ENCODE measurements at places on chromosomes 16 and 17.

DNA sequence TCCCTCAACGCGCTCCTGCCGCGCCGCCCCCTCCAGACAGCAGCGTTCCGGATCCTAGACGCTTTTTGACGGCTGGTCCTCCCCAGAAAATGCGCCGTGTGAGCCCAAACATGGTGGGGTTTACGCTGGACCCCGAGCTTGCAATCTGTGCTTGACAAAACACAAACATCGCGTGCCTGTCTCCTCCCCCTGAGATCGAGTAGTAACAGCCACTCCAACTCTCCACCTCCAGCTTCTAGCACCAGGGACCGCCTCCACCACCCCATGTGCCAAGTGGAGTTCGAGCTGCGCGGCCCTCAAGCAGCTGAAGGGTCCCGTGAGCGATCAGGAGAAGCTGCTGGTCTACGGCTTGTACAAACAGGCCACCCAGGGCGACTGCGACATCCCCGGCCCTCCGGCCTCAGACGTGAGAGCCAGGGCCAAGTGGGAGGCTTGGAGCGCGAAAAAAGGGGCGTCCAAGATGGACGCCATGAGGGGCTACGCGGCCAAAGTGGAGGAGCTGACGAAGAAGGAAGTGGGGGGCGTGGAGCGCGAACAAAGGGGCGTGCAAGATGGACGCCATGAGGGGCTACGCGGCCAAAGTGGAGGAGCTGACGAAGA is 656 bp upstream of the GEMIN4 start:
- peak; percentile 54 for DNase-seq

DNA sequence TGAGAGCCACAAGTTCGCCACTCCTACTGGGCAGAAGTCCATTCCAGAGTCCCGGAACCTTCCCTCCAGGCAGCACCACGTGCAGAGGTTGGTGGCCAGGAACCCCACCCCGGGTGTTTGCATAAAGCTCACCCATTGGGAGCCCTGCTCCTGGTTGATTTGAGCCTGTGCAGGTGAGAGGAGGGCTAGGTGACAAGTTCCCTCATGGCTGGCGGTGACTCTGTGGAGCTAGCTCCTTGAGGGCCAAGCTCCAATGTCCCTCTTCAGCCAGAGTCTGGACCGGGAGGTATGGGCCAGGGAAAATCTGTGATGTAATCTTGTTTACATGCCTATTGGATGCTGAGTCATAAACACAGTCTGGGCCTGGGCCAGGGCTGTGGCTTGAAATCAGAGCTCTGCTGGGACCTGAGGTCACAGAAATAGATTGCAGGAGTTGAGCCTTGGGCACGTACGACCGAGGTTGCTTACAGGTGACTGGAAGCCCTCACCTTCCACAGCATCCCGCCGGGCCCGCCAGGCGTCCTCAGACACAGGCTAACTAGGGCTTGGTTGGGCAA is 118.9 kb downstream of the AATF start:
- peak; percentile 48 for DNase-seq

DNA sequence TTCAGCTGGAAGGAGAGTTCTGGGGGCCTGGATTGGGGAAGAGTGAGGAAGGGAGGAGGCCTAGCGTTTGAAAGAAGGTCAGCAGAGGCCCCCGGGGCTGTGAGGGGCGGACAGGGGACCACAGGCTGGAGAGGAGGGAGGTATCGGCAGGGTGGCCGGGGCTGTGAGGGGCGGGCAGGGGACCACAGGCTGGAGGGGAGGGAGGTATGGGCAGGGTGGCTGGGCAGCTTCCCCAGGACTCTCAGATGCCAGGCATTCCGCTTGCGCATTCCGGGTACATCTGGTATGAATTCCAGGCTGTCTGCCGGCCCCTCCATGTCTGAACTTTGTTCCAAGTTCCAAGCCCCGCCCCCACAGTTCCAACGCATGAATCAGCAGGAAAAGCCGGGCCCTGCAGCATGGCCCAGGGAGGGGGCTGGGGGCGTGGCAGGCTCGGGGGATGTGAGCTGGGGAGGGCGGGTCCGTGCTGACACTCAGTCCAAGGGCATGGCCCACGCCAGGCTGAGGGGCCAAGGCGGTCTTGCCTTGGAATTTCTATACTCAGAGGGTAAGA is 4.3 kb upstream of the TLCD2 start:
- DNase-seq = peak; percentile 99

DNA sequence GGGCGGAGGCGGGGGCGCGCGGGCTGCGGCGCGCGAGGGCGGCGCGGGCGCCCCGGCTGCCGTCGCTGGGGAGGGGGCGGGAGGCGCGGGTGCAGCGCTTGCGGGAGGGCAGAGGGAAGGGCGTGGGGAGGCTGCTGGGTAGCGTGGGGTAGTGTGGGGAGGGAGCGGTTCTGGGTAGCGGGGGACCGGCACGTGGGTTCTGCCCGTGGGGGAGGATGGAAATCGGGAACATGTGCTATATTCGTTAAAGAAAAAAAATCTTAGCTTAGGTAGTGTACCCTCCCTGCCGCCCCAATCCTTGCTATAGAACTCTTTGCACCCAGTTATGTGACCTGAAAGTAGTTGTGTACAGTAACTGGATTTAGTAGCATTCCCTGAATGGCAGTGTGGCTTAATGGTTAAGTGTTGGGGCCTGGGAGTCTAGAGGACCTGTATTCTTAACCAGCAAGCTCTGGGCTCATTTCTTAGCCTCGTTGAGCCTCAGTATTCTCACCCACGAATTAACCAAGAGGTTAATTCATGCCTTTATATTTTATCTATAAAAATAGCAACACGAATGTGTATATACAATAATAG is 646 bp downstream of the RABEP1 start:
- no peak for DNase-seq

DNA sequence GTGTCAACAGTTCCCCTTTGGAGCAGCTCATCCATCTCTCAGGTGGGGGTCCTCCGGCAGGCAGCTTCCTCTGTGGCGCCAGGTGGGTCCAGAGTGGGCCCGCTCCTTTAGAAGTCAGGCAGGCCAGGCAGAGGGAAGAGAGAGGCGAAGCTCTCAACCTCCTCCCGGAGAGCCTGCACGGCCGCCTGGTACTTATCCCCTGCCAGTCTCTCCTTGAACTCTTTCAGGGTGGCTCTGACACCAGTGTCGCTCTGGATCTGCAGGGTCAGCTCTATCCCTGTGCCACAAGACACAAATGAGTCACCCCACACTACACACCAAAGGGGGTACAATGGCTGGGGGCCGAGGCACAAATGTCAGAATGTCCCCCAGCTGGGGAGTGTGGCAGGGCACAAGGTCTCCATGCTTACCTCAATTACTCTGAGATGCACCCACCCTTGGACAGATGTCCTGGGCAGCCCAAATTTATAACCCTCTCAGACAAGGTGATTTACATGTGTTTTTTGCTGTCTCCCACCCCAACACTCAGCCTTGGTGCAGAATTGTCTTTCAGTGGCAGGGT is 13.6 kb downstream of the SMCR8 start:
- no peak for DNase-seq

DNA sequence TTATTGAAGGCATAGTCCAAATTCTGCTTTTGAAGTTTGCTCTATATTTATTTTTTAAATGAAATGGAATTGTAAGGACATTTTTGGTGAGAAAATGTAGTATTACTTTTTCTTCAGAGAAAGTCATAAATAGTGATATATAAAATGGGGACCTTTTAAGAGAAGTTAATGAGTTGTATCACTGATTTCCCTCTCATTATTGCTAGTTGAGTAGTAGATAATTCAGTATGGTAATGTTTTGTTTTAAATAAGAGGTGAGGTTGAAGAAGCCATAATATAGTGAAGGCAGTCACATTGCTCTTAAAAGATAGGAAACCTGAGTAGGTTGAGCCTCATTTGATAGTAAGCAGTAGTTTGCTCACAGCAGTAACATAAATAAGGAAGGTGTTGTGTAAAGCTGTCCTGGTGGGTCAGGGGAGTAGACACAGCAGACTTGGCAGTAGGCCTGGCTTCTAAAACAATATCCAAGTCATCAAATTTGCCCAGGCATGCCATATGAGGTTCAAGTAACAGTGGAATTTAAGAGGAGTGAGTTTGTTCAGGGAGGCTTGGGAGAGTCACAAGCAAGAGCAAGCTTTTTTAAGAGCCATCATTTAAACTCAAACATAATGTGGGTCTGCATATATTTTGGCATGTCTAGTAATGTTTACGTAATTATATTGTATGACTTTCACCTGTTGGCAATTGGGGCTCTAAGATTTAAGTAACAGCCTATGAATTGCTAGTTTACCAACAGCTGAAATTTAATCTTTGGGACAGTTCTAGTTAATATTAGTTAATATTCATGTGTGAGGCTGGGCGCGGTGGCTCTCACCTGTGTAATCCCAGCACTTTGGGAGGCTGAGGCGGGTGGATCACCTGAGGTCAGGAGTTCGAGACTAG is 6.5 kb downstream of the NFATC3 start:
- DNase-seq = peak; percentile 42

DNA sequence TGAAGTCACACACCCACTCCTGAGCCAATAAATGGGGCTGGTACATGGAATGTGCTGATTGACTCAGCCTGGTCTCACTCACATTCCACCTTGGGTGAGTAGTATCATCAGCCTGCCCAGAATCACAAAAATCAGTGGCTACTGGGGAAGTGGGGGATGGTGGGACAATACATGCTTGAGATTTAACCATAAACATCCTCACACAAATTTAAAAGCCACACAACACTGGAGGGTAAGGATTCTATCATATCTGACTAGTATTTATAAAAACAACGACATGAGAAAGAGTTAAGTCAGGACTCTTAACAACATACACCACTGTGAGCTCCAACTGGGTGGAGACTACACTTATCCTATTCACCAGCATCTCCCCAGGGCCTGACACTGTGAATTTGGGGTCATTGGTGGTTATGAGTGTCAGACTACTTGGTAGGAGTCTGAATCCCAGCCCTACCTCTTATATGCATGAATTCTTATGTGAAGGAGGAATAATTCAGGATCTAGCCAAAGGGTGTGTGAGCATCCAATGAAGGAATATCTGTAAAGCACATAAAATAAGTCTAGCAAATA is 26.0 kb upstream of the IRX6 start:
- DNase-seq = peak; percentile 82

- no peak for DNase-seq
Observed at GRCh38 chr16:15466886-15467781, 32.7 kb downstream of the BMERB1 start.

DNA sequence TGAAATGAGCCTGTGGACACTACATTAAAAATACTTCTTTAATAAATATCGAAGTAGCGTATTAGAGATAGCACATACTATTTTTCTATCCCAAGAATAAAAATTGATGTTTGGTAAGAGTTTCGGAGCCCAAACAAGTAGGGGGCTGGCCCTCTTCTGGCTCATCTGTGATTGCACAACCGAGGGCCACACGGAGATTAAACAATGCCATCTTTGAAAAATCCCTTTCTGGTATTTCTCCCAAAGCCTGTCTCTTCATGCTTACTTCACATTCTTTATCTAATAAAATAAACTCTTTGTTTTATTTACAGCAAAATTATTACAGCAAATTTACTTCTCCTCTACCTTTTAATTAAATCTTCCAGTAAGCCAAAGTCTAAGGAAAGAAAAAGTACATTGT is 9.6 kb upstream of the MYH11 start:
- DNase-seq = no peak

GRCh38 chr16:55444754-55445485 is 34.1 kb upstream of the MMP2 start:
- no peak for DNase-seq

GRCh38 chr16:6192984-6193383 is 1095.4 kb upstream of the EEF2KMT start:
- DNase-seq = no peak

DNA sequence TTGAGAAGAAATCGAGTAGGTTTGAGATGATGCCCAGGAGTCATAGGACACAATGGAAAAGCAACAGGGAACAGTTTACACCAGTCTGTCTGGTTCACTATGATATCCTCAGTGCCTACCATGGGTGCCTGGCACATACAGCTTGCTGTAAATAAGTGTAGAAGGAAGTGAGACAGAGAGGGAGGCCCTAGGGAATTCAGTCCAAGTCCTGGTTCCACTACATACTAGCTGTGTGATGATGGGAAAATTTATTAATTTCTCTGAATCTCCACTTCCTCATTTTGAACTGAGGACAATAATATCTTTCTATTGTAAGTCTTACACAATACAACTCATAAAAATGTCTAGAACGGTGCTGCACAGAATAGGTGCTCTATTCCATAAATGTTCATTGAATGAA is 53.3 kb upstream of the LYRM9 start:
- DNase-seq = no peak

GRCh38 chr16:4018391-4018790 is 97.9 kb downstream of the ADCY9 start:
- peak; percentile 38 for DNase-seq

- no peak for DNase-seq
Observed at GRCh38 chr17:2150806-2151205, 95.9 kb downstream of the HIC1 start.

GRCh38 chr17:11438673-11439072 is 159.6 kb upstream of the DNAH9 start:
- no peak for DNase-seq

- DNase-seq = peak; percentile 74
Observed at GRCh38 chr16:66409156-66409555, 17.9 kb upstream of the BEAN1 start.

DNA sequence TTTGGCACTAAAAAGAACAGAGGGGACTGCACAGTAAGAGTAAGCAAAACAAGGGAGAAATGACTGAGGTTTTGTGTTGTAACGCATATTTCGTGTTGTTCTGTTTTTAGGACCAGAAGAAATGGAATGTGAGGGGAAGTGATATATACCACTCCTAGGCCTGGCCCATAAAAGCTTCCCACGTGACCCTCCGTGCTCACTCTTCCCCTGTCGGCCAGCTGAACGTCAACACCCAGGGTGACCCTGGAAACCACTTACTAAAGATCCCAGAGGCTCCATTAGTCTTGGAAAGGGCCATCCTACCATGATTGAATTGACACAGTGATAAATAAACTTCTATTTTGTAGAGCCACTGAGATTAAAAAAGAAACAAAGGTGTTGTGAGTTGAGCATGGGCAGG is 79.8 kb downstream of the HELZ start:
- DNase-seq = no peak

DNA sequence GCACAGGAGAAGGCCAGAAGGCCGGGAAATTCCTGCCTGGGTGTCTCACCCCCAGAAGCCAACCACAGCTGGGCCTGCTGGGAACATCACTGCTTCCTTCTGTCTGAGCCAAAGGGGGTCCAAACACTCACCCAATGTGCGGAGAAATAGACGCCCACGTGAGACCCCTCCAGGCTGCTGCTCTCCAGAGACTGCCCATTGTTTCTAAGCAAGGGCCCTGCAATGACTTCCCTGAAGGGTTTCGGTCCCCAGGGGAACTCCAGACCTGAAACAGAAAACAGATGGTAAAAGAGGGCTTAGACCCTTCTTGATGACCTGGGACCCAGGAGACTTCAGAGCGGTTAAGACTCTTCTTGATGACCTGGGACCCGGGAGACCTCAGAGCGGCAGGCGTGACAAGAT is 41.3 kb downstream of the MRM3 start:
- DNase-seq = no peak
